ENCODE measurements at places on chromosomes 7 and 10.

DNA sequence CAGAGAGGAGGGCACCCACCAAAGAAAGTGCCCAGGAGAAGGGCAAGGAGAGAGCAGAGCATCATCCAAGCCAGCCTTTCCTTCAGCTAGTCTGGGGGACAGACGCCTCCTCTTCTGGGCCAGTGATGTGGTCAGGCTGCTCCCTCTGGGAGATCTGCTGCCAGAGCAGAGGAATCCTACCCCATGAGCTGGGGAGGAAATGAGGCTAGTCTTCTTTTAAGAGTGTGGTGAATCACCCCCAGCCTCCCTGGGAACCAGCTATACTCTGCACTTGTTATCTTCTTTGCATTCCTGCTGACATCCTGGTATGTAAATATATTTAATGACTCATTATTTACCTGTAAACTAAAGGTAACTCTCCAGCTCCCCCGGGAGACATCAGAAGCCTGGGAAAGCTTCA, 41.6 kb upstream of the EPHB6 start:
- DNase-seq: no peak

DNA sequence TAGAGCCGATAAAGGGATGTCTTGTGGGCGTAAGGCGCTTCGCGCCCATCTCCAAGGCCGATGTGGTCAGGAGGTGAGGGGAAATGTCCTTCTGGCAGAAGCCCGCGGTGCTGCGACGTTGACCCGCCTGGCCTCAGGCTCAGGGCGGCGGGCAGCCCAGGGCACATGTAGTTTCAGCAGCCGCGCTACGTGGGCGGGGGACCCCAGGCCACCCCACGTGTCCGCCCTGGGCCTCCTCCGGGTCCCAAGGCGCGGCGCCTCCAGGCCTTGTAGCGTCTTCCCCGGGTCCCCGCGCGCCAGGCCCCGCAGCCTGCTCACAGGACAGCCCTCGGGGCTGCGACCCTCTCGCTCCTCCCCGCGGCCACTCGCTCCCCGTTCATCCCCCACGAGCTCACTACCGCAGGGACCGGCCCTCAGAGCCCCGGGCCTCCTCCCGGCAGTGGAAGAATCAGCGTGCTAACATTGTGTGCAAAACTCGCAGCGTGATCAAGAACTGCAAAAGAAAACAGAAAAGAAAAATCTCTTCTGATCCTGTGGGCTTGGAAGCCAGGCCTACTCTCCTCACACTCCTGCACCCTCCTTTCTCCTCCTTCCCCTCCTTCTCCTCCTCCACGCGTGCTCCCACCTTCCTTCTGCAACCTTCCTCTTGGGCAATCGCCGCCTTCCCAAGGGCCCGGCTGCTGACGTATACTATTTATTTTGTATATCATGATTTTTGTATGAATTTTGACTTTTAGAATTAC, 4.4 kb upstream of the TBX20 start:
- DNase-seq: no peak

GRCh38 chr10:34585422-34586112, 229.5 kb downstream of the PARD3 start:
- no peak for DNase-seq

DNA sequence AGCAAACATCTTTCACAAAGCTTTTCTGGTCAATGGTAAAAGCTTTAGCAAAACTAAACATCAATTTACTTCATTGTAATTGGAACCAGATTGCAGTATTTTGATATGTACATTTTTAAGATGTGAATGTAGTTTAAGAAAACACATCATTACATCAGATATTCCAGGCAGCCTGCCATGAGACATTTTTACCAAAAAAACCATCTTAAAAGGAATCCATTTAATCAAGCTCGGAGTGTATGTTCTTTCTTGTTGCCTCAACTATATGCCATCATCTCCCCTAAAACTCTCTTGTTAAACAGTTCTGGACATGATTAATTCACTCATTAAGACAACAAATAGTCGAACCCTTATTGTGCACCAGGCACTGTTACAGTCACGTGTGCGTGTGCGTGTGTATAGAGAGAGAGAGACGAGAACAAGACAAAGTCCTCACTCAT, 97.5 kb downstream of the UBE2H start:
- DNase-seq: no peak

DNA sequence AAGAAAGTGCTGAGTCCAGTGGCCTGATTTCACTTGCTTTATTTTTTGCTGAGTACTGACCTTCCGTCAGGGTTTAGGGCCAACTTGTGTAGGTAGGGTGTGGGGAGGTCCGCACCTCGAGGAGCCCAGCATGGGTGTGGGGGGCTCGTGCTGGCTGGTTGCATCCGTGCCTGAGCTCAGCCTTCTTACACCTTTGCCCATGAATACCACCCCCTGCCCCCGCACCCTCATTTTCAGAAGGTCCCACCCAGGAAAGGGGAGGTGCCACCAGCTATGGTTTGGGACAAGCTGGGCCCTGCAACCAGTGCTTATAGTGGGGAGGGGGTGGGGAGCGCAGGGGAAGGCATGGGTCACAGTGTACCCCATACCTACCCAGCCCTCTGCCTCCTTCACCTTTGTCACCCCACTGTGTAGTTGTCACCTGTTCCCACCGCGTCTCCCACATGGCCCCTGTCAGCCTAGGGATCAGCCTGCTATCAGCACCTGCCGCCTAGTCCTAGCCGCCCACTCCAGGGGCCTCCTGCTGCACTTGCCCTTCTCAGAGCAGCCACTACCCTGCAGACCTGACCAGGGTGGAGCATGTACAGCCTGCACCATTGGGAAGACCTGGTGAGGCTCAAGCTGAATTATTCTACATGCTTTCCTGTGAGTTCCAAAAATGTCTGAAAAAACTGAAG, 146.2 kb upstream of the RET start:
- DNase-seq: no peak

DNA sequence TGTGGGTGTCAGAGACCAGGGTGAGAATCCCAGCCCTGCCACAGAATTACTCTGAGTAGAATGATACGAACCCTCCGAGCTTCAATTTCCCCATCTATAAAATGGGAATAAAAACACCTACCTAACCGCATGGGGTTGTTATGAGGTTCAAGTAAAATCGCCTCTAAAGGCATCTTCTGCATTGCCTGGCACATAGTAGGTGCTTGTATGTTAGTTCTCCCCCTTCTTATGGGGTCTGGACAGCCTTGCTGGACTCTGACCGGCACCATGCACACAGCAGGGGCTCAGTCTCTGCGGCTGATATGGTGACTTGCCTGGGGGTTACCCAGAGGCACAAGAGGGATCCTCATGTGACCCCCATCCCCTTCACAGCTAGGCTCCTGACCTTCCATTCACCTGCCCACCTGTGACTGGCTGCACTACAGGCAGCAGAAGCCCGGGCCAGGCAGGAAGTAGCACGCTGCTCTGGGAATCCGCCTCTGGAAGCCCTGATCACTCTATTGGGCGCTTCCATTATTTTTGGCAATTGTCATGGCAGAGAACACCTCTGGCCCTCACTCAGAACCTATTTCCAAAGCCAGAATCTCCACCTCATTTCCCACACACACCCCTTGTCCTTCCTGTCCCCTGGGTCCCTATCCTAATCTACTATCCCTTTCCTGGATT, 6.0 kb downstream of the SH3PXD2A start:
- DNase-seq: no peak

GRCh38 chr7:117279931-117280557, 42.8 kb downstream of the WNT2 start:
- no peak for DNase-seq

- no peak for DNase-seq
These were observed 280.4 kb downstream of the GLRX3 start for GRCh38 chr10:130416334-130417150.

DNA sequence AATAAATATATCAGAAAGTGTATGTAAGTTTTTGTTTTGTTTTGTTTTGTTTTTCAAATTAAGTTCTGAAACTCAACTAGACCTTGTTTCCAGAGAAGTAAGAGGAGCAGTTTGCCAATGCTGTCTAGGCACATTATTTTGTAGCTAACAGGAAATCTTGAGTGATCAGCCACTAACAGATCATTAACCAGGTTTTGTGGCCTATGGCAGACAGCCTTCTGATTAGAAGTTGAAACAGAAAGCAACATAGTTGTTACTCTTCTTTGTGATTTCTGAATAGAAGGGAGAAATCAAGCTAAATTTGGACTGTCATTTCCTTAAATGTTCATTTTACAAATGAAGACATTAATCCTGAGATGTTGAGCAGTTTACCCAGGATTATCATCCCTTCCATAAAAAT, 142.6 kb downstream of the PLXDC2 start:
- no peak for DNase-seq

GRCh38 chr10:4345877-4346646, 479.9 kb upstream of the AKR1E2 start:
- DNase-seq: no peak

DNA sequence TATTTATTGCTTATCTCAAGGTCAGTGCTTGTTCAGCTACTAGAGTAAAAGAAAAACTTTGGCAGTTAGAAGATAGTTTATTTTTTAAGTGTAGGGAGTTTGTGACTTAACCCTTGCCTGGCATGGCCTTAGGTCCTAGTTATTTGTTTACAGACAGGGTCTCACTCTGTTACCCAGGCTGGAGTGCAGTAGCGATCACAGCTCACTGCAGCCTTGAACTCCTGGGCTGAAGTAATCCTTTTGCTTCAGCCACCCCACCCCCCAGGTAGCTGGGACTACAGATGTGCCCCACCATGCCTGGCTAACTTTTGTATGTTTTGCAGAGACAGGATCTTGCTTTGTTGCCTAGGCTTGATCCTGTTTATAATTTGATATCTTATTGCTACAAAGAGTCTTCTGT, 4.2 kb downstream of the ANLN start:
- DNase-seq: no peak

DNA sequence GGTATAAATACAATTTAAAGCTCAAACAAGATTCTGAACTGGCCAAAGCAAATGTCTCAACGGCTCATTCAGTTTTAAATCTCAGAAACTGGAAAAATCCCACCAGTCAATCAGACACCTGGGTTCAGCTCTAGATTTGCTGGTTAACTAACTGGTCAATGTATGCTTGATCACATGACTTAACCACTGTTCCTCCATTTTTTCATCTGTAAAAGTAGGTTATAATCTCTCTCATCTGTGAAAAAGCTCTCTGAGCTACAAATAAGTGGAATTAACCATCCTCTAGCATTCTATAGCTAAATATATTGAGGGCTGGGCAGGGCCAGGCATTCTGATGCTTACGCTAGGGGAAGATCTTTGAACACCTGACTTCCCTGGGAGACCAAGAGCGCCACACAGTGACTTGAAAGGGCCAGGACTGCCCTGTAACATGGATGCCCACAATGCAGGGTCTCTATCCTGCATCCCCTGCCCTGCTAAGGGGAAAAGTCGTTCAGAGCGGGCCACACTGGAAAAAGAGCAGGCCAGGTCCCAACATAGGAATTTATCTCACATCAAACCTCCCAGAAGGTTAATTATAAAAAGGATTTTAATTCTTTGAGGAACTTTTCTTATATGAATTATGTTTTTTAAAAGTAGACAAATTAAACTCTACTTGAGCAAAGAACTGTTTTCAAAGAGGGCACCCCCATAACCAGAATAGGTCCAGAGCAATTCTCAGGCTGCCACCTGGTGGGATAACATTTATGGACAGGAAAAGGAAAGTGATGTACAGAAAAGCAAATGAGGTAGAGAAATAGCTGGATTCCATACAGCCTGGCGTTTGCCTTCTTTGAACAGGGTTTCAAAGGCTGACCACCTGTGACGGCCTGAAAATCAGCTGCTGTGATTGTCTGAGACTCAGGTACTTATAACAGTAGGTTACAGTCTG, 1.8 kb downstream of the RP9 start:
- DNase-seq: no peak

GRCh38 chr10:72626444-72626754, 520 bp upstream of the MICU1 start:
- DNase-seq: no peak

- no peak for DNase-seq
These were observed 12.2 kb downstream of the MICALL2 start for GRCh38 chr7:1447112-1447511.

GRCh38 chr7:1455241-1455939, 3.9 kb downstream of the MICALL2 start:
- DNase-seq: no peak

- DNase-seq: no peak
These were observed 1.4 kb downstream of the LANCL2 start for GRCh38 chr7:55366461-55367070.
